Epithelial cell of prostate (primary cell): ENCODE measurements at places on chromosomes 6 and 20.

DNA sequence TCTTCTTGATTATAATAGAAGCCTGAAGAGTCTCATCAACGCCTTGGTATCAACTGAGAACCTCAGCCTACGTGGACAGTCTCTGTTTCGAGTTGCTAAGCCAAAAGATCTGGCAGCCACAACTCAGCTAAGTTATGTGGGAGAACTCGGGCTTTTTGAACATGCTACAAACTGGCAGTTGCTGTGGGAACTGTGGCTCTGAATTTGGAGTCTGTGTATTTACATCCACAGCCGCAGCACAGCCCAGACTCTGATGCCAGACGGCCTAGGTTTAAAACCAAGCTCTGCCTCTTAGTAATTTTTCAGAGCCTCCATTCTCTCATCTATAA lies 35.8 kb downstream of the RIPOR2 start:
- DNase-seq, result no peak

GRCh38 chr6:155188707-155189496 lies 74.9 kb upstream of the CLDN20 start:
- no peak for DNase-seq

- no peak for DNase-seq
Observed at GRCh38 chr6:167697316-167697715, 129.4 kb upstream of the AFDN start.

GRCh38 chr6:4707011-4707410 lies 69.2 kb upstream of the CDYL start:
- no peak for DNase-seq

DNA sequence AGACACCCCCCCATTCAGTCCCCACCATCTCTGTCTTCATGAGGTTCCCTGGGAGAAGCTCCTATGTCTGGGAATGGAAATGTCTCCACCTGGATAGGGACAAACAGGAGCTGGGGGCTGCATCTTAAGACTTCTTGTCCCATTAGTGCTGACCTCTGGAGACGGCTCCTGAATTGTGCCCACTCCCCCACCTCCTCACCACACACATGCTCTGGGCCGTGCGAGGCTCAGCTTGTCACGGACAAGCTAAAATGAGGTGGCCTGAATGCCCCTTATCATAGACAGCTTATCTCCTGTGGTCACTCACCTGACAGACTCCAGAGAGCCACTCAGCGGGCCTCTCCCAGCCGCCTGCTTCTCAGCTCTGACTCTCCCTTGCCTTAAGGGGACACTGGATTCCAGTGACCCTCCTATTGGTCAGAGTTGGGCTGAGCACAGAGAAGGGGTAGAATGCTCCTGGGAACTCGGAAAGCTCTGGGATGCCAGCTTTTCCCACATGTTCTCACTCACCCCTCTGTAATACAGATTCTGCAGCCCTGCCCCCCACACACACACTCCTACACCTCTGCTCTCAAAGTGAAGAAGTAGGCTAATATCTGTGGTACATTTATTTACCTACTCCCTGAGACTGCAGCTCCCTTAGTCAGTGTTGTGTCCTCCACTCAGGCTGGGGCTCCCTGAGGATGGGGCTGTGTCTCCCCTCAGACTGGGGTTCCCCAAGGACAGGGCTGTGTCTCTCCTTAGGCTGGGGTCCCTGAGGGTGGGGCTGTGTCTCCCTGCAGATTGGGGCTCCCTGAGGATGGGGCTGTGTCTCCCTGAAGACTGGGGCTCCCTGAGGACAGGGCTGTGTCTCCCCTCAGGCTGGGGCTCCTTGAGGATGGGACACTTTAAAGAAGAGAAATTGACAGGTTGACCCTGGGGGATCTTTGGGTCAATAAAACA lies 167.5 kb downstream of the VEGFA start:
- DNase-seq, result no peak

DNA sequence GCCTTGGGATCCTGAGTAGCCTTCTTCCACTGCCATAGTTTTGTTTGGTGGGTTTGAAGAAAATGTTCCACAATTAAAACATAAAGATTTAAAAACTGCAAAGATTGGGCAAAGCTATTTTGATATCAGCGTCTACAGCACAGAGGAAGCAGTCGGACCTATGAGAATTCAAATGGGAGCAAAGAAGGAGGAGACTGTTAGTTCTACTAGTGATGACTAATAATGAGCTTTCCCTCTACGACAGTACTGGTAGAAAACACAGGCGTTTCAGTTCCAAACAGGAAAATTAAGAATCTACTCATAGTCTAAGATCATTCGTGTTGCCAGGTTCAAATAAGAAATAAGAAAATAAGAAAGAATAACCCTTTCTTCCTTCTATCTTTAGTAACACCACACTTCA lies 121.2 kb downstream of the INSM1 start:
- no peak for DNase-seq

GRCh38 chr20:21614980-21615379 lies 90.5 kb upstream of the PAX1 start:
- no peak for DNase-seq

DNA sequence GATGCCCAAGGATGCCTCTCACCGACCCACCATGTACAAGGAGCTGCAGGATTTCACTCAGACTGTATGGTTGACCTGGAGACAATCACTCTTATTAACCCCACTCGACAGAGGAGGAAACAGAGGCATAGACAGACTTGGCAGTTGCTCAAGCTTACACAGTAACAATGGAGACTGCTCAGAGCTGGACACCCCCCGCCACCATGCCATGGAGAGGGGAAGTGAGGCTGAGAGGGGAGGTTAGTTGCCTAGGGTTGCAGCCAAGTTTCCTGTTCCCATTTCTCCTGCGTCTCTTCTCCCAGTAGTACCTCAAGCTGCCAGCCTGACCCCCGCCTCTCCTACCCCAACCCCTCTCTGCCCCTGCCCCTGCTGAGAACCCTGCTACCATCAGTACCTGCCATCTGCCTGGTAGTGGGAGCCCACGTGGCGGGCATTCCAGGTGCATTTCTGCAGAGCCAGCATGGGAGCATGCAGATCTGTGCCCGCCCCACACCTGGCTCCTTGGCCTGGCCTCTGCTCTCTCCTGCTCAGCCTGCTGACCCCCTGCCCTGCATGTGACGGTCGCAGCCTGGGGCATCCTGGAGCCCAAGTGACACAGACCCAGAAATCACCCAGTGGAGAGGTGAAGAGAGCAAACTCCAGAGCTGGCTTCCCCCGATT lies 157.7 kb downstream of the PREX1 start:
- no peak for DNase-seq

DNA sequence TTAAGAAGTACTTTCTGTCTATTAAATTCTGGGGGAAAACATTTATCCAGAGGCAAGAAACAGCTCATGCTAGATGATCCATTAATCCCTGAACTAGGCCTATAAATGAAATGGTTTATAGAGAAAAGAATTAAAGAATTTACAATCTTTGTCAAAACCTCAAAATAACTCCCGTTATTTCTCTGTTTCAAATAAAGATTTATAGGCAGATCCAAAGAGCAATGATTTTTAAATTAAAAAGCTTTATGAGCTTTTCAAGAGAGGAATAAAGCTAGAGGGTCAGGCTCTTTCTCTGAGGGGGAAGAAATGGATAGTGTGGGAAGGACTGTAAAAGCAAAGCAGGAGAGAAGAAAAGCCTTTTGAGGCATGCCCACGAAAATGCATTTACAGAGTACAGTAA lies 82.5 kb upstream of the OGFRL1 start:
- DNase-seq, result no peak

- DNase-seq, result no peak
Observed at GRCh38 chr20:10639737-10640556, 33.9 kb downstream of the JAG1 start.
